ENCODE measurements at places on chromosomes 3 and 15.
A peak's percentile ranks its signal among the peaks of the same experiment; 100 is the strongest.

DNA sequence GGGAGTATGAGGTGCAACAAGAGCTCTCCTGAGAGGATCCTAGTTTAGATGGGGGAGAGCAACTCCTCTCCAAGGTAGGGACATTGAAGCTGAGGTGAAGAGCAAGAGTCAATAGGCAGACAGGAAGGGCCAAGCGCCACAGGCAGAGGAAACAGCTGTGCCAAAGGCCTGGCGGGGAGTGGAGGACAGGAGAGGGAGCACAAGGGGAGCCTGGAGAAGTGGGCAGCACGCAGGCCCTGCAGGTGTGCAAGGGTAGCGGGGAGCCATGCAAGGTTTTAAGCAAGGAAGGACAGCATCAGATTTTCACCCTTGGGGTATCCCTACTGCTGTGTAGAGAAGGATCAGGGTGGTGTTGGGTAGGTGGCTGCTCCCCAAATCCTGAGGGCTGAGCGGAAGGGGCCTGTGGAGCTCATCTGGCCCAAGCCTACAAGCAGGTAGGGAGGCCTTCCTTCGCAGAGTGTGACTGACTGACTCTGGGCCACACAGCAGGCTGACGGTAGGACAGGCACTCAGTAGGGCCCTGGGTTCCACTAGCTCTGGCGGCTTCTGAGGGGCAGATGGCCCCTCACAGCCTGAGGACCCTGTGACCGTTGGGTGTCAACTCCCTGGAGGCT is 13.3 kb downstream of the CHST13 start:
- DNase-seq, result no peak

DNA sequence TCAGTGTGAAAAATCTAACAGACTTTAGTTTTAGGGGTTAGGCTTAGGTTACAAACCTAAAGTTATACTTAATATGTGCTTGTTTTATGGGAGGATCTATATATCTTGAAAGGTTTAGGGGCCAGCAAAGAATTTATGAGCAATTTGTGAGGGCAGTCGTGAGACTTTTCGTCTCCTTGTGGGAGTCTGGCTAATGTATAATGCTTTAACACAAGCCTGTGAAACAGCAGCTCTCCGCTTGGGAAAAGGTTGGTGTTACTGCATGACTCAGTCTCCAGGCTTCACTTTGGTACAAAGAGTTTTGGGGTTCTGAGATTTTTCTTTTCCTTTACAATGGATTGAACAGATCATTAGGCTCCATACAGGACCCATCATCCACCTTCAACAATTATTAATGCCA is 79.0 kb upstream of the MFGE8 start:
- no peak for DNase-seq

DNA sequence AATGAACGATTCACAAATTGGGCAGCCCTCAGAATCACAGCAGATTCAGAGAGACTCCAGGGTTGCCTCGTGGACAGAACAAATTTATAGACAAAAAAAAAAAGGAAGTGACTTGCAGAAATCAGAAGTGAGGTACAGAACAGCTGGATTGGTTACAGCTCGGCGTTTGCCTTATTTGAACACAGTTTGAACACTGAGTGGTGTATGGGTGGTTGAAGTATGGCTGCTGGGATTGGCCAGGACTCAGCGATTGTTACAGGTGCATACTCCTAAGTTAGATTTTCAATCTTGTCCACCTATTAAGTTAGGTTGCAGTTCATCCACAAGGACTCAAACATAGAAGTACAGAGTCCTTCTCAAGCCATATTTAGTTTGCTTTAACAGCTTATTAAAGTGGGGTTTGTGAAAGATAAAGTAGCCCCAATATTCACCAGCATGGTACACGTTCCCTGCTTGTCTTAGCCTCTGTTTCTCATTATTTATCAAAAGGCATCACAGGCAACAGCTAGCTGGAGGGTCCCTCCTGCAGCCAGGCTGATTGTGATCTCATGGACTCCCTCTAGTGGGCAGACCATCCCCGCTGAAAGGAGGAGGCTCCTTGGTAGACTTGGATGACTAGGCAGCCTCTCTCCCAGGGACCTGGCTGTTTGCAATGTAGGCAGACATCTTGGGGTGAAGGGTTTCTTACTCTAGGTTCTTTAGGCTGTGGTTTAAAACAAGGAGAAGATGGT is 17.6 kb upstream of the ALDH1L1 start:
- peak; percentile 17 for DNase-seq

GRCh38 chr15:79520654-79521053 is 88.5 kb downstream of the MINAR1 start:
- DNase-seq, result no peak

DNA sequence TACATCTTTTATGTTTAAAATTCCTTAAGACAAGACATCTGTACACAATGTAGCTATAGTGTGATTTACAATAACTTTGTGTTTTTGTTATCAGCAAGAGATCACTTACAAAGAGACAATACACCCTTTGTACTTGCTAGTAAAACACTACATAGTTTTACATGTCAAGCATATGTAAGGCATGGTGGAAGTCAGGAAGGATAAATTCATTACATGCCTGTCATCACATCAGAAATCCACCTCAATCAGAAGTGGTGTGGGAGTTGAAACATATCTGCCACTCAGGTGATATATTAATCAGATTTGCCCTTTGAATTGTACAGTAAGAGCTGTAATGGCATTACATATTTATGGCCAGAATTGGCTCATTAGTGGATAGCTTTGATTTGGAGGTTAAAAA is 95.5 kb downstream of the MBNL1 start:
- no peak for DNase-seq

DNA sequence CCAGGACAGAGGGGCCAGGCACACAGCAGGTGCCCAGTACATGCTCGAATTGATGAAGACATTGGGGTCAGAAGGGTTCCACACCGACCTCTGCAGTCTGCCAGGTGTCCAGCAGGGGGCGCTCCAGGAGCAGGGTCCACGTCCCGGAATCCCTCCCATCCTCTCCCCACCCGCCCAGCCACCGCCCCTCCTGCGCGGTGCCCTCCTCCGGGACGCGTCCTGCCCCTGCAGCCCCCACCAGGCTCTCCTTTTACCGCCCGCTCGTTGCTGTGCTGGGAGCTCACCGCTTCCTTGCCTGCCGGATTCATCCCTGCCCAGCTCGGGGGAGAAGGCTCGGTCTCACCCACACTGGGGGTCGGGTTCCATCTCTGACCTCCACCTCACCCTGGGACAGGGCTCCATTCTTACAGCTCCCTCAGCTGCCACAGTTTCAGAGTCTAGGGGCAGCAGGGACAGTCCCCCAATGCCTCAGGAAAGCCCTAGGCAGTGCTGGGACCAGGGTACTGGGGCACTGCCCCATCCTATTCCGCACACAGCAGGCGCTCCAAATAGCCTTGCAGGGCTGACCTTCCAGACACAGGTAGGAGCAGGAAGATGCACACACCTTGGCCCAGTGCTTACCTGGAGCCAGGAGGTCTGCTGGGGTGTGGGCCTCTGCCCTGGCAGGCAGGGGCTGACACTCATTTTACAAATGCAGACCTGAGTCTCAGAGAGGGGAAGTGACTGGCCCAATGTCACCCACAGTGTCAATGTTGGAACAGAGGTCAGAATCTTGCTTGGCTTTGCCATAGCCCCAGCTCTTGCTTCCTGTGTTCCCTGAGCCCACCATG is 31.0 kb downstream of the GRIP2 start:
- DNase-seq, result peak; percentile 67

DNA sequence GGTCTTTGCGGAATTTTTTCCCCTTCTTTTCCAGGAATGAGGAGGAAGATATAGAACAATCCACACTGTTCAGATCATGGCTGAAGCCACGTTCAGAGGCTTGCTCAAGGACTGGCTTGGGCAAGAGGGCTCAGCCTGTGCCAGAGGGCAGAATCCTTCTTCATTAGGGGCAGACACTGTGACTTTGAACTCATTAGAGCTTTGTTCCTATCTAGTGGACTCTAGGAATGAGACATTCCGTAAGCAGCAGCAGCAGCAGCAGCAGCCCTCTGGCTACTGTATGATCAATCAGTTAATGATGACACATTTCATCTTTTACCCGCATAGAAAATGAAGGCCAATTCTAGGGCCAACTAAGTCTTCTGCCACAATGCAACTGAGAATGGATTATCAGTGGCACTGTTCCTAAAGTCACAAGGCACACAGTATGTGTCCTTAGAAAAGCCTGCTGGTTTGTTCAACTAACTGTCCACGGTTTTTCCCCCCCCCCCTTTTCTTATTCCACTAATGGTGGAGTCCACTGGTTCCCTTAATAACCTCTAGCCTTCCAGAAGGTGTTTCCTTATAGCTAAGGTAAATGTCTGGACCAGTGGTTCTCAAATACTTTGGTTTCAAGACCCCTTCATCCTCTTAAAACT is 1.7 kb upstream of the RAB8B start:
- no peak for DNase-seq

DNA sequence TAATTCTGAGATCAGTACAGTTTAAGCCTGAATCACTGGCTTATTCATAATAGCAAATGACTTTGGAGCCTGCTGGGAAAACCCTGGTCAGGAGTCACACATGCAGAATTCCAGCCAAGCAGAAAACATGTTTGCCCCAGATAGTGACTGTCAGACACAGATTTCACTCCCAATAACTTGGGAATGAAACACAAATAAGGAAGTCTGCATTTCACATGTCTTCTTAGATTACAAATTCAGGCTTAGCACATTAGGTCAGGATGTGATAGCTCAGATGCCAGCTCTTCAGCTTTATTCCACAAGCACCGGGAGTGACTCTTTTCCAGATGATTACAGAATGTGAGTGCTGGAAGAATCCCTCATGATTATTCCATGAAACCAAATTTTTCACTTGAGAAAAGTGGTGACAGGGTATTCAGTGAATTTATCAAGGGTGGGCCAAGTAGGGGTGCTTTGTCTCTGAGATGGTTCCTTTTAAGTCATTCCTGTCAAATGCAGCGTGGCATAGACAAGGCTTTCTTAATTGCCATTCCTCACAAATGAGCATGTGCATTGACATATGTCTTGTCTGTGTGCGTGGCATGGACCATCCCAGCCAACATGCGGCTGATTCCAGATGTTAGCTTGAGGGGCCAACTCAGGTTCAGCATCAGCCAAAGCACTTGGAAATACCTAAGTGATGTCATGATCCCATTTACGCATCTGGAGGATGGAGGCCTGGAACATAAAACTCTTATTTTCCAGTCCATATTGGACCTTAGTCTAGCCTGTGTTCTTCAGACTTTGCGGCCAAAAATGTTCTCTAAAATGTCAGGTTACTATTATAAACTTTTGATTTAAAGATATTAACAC is 191.0 kb downstream of the EPHB1 start:
- DNase-seq, result no peak

- no peak for DNase-seq
Measured at GRCh38 chr3:48140336-48140757, 47.9 kb downstream of the CDC25A start.

DNA sequence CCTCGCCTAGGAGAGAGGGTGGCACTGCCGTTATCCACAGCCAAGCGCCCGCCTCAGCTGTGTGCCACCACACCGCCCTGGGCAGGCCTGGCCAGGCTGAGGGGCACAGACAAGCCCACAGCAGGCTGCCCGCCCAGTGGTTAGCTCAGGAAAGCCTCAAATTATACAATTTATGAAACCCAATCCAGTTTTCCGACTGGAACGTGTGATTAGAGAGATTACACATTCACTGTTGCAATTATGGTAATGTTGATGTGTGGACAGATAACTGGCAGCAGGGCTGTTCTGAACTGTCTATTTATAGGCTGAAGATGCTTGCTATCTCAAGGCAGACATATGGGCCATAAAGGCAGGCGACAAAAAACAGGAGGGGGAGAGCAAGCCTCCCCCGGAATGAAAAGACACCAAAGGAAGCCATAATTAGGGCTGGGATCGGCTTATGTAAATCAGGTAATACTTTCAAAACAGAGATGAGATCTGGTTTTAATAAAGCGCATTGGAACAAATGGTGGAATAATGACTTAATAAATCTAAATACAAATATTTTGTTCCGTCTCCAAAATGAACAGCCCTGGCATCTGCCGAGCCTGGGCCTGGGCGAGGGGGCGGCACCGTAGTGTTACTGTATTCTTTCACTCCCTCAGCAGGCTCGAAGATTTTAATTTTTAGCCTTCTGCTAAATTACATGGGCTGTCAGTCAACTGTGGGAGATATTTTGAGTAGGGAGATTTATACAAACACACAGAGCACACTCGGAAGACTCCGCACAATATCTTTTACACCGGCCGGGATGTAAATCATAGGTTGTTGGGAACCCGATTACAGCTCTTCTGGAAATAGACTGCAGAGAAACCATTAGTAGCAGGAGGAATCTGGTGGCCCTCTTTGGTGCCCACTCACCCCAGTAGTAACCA is 103.1 kb upstream of the TLE3 start:
- DNase-seq, result no peak

- no peak for DNase-seq
Measured at GRCh38 chr3:164450276-164450905, 627.9 kb downstream of the SI start.

GRCh38 chr3:28376424-28376823 is 27.8 kb upstream of the AZI2 start:
- DNase-seq, result no peak

GRCh38 chr3:66478960-66479359 is 21.9 kb downstream of the LRIG1 start:
- no peak for DNase-seq

GRCh38 chr3:72133329-72134011 is 348.5 kb upstream of the PROK2 start:
- DNase-seq, result no peak

DNA sequence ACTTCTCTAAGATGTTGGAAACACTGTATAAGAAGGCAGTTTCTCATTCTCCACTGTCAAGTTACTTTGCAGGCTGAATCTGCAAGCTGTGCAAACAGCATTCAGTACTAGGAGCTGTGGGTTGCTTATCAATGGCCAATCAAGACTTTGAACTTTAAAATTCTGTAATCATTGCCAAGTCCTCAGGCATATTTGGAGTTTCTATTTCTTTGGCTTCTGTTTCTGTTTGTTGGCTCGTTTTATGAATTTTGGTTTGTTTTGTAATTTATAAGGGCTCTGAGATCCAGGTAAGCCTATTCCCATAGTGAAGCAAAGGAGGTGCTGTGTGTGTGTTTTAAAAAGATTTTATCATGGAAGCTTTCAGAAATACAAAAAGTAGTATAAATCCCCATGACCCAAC is 32.1 kb downstream of the TLNRD1 start:
- no peak for DNase-seq

DNA sequence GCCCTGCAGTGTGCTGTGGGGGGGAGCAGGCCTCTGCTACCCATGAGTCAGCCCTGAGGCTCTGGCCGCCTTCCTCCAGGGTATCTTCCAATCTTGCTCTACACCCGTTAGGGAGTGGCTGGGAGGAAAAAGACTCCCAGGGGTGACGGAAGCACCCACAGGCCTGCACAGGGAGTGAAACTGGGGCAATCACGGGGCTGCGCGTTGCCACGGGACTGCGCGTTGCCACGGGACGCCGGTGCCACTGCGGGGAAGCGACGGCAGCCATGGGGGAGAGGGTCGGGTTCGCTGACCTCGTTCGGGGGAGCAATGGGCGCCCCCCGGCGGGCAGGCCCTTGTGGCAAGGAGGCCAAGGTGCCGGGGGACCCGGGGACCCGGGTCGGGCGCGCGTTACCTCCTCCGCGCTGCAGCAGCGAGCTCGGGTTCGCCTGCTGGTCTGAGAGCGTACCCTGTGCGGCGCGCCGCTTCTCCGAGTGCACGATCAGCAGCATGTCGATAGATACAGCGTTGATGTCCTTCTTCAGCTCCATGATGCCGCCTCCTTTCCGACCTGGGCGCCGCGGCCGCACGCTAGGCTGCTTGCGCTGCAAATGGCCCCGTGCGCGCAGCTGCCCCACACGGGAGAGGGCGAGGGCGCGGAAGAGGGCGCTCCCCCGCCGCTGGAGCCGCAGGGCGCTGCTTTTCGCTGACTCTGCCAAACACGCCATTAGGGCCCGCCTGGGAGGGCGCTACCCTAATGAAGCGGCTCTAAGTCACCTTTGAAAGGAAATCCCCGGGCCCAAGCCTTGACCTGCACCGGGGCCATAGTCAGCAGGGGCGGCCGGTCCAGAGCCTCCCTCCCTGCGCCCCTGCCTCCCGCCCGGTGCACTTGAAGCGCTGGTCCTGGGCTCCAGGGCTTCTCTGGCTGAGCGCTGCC is at the start of gene KY:
KY (minus strand) TSS at position 592 of the 916 bp plus-strand sequence; CDS start at position 530, 62 bp downstream.
- no peak for DNase-seq
